ENCODE measurements at places on chromosomes 11 and 22.
A peak's percentile ranks its signal among the peaks of the same experiment; 100 is the strongest.

- DNase-seq, result no peak
These were observed 1.6 kb downstream of the SPTBN2 start for GRCh38 chr11:66727282-66728037.

DNA sequence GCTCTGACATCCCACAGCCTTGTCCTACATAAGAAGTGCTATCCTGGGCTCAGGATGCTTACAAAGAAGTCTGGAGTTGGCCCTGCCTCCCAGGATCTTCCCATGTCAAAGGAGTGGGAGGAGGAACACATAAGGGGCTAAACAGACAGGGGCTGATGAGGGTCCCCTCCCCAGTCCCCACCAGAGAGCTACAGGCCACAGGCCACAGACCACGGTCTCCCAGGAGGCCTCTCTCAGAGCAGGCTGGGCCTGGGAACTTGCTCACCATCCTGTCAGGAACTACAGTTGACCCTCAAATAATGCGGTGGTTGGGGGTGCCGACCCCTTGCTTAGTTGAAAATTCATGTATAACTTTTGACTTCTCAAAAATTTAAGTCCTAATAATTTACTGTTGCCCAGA is 315.5 kb downstream of the NTM start:
- DNase-seq, result no peak

GRCh38 chr11:130710021-130710420 is 206.3 kb downstream of the SNX19 start:
- DNase-seq, result no peak

DNA sequence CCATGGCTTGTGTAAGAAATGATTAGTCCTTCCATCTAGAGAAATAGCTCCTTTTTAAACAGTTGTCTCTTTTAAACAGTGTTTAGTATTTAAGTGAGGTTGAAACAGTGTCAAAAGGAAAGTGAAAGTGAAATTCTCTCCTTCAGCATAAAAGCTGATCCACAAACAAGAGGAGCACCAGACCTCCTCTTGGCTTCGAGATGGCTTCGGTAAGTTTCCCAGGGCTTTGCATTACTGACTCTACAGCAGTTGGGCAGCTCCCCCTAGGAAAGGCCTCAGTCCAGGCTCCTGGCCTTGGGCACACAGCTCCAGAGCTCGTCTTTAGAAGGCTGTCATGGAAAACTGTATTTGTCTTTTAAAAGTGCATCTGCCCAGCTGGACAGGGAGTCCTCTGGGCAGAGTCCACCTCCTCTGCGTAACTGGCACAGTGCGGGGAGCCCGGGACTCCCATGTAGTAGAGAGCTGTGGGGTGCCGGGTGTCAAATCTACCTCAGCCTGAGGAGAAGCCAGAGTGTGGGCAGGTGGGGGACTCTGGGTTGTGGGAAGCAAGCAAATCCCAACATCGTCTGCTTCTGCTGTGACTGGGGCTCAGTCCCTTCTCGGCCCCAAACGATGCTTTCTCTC is at the start of gene PLAAT4:
Gene PLAAT4, plus strand, starts transcription at position 140 of the 624 bp plus-strand sequence. Its CDS starts 61 bp downstream, at position 201.
- no peak for DNase-seq

DNA sequence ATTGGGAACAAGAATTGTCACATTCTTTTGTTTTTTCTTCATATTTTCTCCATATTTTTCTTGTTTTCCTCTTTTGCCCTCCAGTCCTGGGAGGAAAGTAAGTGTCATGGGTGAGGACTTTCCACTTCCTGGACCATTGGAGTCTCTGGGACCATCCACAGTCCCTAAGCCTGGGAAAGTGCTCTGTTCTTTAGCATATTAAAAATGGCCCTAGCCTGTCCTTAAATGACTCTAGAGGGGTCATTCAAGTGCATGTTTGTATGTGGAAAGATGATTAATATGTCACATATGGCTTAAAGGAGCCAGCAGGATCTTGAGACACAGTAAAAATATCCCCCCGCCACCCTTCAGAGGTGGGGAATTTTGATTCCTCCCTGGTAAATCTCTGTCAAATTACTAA is 20.1 kb upstream of the SCGB1D1 start:
- no peak for DNase-seq

GRCh38 chr11:8356216-8356615 is 92.5 kb upstream of the LMO1 start:
- DNase-seq, result no peak

DNA sequence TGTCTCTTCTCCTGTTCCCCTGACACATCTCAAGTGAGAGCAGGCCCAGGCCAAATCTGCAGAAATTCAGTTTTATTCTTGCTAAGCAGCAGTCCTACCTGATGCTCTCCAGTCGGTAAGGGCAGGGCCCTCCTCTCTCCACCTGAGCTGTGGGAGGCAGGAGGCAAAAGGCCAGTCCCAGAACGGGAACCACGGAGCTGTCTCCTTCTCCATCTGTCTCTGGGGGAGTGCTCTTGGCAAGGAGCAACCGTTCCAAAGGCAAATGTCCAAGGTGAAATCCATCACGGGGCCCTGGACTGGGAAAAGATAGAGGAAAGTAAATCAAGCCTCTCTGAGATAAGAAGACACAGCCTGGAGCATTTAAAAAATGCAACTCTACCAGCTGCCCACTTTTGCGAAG is 65.2 kb upstream of the CDON start:
- no peak for DNase-seq

DNA sequence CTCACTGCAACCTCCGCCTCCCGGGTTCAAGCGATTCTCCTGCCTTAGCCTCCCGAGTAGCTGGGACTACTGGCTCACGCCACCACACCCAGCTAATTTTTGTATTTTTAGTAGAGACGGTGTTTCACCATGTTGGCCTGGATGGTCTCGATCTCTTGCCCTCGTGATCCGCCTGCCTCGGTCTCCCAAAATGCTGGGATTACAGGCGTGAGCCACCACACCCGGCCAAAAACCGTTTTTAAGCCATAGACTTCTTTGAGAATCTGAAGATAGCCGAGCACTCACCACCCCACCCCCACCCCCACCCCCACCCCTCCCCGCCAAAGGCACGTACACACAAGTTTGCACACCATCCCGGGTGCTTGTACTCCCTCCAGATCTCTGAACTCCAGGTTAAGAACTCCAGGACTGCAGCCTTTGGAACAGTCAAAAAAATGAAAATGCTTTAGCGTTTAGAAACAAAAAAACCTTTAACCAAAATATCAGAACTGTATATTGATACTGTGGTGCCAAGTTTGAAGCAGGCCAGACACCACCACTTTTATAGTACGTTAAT is 1.5 kb downstream of the CRKL start:
- no peak for DNase-seq

GRCh38 chr11:67288198-67288451 is 978 bp upstream of the ANKRD13D start:
- no peak for DNase-seq

GRCh38 chr22:23180301-23180892 is at the start of gene BCR:
Gene BCR (plus strand): TSS chr22:23180509. CDS start chr22:23180961, 452 bp downstream.
- peak; percentile 41 for DNase-seq

GRCh38 chr11:1484061-1484671 is 2.4 kb downstream of the MOB2 start:
- DNase-seq, result no peak

DNA sequence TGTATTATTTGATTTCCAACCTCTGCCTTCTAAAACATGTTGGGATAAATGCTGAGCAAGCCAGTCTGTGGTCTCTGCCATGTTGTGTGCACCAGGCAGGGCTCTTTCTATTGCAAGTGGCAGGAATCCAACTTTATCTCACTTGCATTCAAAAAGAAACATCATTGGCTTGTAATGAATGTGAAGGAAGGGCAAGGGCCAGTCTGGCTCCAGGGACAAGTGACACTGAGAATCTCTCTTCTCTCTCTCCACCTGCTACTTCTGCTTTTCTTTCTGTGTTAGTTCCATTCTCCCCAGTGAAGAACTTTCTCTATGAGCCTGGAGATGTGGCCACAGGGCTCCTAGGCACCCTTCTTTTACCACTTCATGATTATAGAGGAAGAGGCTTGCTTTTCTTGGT is 329.9 kb upstream of the NCAM1 start:
- no peak for DNase-seq

DNA sequence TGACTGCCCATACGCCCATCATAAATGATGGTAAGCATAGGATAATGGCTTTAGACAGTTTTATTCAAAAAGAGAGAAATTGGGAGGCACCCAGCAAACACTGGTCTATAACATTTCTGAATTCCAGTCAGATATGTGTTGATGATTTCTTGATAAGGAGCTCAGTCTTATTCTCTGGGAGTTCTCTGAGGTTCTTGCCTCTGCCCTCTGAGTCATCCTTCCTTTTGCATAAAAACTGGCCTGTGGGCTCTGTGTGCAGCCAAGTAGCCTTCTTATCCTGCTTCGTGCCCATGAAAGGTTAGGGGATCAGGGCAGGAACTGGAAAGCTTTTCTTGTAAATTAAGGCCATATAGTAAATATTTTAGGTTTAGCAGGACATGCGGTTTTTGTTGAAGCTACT is 48.9 kb downstream of the FAR1 start:
- DNase-seq, result no peak

GRCh38 chr22:39623603-39624500 is 53.3 kb downstream of the CACNA1I start:
- DNase-seq, result no peak

DNA sequence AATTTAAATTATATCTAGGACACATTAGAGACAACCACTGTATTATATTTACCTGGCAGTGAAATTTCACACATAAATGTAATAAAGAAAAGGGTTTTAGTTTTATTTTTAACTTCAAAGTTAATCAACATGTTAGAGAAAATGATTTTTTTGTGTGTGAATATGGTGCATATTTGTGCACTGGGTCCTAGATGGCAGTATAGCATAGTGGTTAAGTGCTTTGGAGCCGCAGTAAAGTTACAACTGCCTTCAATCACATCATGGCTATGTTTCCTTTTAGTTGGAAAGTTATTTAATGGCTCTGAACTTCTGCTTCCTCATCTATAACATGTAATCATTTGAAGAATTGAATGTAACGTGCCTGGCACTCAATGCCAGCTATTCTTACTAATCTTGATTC is 108.9 kb upstream of the DDI1 start:
- DNase-seq, result no peak

DNA sequence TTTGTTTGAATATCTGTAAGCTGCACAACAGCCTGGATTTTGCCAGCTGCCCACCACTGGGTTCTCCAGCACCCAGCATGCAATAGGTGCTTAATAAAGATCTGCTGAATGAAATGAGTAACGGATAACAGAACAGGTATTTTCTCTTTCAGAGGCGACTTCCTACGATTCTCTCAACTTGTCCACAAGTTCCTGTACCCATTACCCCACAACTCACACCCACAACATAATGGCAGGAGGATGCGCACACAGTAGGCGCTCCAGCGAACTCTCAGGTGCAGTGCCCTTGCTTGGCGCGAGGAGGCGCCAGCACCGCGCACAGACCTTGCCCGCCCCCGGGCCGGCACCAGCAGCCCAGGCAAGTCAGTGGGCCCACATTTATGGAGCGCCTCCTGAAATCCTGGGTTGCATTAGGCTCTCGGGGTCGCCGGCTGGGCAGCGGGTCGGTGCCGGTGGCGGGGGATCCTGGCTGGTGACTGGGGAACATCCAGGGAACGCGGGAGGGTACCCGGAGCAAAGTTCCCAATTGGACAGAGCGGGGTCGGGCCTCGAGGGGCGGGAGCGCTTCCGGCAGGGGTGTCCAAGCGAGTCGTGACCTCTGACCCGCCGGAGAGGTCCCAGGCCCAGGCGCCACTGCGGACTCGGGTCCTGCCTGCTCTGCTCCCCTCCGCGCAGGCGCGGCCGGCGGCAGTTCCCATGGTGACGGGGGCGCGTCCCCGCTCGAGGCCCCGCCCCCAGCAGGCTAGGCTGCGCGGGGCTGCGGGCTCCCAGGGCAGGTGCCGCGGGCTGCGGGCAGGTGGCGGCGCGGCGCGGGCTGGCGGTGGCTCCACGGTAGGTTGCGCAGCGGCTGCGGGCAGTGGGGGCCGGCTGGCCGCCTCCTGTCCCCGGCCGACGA is at the start of gene KIAA1671:
Gene KIAA1671, plus strand, starts transcription at position 775 of the 895 bp plus-strand sequence. CDS start 75,284 bp downstream, outside the sequence.
- DNase-seq, result peak; percentile 82

DNA sequence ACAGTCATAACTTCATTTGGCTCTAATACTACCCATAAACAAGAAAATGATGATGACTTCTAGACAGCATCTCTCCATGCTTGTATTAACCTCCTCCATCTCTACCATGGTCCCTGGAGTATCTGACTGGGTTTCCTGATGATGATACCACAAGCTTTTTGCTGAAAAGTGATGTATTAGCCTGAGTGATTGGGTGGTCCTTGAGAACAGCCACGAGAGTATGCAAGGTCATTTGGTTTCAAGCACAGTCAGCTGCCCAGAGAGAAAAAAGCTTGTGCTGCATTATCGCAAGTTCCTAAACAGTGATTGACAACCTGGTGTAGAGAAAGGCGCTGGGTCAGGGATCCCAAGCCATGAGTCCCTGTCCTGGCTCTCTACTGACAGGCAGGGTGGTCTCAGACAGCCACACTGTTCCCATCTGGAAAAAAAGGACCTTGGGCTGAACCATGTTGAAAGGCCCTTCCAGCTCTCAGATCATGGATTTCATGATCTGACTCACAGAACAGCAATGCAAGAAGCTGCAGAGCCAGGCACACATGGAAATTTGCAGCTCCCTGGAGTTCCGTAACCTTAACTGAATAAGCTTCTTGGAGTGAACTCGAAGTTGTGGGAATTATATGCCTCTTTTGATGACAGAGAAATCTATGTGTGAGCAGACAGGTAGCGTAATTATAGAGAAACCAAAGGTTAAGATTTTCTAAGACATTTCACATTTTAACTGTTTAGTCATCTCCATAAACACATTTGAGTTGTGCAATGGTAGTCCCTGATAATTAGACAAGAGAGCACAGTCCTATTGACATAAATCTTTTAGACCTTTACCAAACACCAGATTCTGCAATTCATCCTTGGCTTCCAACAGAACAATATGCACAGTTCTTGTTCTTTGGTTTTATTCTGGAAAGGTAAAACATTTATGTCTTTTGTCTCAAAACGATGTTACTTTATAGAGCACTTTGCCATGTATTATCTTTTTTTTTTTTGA is 54.1 kb upstream of the UBASH3B start:
- no peak for DNase-seq

- DNase-seq, result no peak
These were observed 29.0 kb downstream of the SGSM1 start for GRCh38 chr22:24834845-24835570.

DNA sequence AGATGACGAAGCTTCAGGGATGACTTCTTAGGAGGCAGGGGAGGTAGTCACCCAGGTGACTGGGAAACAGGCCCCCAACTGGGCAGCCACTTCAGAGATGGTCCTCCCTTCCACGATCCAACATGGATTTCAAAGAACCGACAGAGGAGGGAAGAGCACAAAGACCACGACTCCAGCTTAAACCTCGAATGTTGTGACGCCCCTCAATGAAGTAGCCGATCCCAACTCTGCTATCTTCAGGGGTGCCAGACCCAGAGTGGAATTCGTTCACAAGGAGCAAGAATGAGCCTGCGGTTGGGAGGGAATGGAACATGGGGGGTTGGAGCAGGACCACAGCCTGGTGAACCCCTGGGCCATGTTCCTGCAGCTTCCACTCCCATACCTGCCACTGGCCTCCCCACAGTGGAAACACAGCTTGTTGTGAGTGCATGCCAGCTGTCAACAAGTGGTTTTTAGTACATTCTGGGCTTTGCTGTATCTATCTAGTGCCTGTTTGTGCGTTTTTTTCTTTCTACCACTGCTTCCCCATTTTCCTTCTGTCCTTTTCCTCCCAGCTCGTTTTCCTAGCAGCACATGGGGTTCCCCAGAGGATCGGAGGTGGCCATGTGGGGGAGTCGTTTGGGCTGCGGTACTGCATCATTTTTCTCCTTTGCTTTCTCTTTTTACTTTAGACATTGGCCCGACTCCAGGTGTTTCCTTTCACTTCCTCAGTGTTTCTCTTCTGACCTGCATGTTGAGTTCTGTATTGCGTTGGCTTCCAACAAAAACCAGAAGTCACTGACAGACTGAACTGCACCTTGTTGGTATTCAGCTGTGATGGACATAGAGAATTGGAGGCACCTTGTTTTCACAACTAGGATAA is 65.8 kb downstream of the MORC2 start:
- no peak for DNase-seq
